CD4-positive, alpha-beta T cell treated with Interleukin-15 for 1 hour (primary cell): ENCODE measurements at places on chromosomes 12 and 14.

- DNase-seq = no peak
These were observed 46.1 kb downstream of the DIO2 start for GRCh38 chr14:80164991-80165721.

- DNase-seq = no peak
These were observed 1630.4 kb upstream of the SEL1L start for GRCh38 chr14:83164016-83164415.

DNA sequence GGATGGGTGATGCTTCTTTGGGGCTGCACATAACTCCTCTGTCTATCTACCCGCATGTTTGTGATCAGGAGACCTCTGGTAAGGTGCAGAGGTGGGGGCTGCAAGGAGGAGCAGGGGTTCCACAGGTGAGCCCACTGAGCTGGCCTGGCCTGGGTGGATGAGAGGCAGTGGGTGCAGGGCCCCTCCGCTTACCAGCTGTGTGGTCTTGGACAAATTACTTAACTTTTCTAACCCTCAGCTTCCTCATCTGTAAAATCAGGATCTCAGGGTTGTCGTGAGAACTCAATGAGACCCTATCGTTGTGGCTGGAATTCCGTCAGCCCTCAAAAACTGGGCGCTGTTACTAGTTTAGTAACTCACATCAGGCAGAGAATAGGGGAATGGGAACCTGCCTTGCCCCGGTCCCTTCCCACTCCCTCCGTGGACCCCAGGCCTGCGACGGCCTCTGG lies 7.5 kb downstream of the PTPN6 start:
- no peak for DNase-seq

DNA sequence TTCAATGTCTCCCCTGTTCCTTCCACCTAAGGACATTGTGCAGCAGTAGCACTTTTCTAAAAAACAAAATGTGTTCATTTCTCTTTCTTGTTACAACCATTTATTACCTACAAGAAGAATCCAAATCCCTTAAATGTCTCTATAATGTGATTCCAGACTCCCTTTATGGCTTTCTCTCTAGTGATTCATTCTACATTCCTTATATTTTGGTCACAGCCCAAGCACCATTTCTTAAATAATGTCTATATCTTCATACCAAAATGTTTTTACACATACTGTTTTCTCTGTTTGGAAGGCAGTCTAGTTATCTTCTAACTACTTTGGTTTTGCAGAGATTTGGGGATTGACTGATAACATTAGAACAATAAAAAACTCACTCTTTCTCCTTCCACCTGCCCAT lies 1037.3 kb upstream of the FLRT2 start:
- DNase-seq = no peak

GRCh38 chr12:20053782-20054181 lies 314.6 kb upstream of the PDE3A start:
- DNase-seq = no peak

GRCh38 chr12:3662521-3662921 lies 90.4 kb downstream of the CRACR2A start:
- no peak for DNase-seq

DNA sequence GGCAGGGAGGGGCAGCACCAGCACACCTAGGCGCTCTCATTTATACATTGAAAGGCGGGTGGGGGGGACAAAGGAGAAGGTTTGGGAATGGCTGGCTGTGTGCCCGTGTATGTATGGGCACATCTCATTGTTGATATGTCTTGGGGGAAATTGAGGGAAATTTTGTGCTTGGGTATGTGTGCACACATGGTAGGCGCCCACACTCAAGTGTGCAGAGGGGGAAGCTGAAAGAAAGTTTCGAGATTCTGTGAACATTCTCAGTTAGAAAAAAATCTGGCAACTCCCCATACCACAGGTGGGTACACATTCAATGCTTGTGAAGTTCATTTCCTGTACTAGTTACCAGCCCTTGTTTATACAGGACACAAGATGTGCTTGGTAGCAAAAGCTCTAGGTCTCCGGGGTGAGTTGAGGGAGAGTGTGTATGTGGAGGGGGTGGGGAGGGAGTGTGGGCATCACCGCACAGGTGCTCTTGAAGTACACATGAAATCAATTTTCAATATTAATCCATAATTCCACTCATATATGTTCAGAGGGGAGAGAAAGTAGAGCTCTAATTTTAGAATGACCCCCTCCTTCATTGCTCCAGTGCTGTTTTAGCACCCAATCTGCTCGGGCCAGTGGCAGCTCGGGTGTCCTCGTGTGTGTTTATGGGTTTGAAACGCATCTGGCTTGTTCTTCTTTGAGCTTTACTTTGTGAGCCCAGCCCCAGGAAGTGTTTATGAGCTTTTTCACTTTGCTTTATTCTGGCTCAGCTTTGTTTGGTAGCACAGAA lies 286.0 kb downstream of the ZFP36L1 start:
- DNase-seq = peak; percentile 34

- no peak for DNase-seq
These were observed 29.4 kb downstream of the SERPINA3 start for GRCh38 chr14:94641632-94641955.

DNA sequence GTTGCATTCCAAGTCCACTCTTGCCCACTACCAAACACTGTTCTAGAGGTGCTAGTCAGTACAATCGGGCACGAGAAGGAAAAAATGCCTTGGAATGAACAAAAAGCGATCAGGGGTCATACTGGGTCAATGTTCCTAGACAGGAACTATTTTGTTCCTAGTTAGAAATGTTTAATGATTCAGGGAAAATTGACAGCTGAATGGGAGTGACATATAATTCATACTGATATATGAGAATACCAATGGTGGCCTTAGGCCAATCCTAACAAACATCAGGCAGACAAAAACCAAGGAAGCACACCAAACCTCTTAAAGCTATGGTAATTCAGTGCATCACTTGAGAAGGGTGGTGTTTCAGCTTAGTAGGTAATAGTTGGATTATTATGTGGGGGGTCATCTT lies 51.1 kb downstream of the ANAPC7 start:
- DNase-seq = no peak

- DNase-seq = peak; percentile 45
These were observed 177.9 kb downstream of the ETV6 start for GRCh38 chr12:11827091-11828061.

- DNase-seq = no peak
These were observed 52.8 kb downstream of the PTHLH start for GRCh38 chr12:27919671-27920235.

- no peak for DNase-seq
These were observed 34.1 kb upstream of the FZD10 start for GRCh38 chr12:130127912-130128789.

- DNase-seq = no peak
These were observed 22.1 kb upstream of the CEP83 start for GRCh38 chr12:94481734-94482133.

DNA sequence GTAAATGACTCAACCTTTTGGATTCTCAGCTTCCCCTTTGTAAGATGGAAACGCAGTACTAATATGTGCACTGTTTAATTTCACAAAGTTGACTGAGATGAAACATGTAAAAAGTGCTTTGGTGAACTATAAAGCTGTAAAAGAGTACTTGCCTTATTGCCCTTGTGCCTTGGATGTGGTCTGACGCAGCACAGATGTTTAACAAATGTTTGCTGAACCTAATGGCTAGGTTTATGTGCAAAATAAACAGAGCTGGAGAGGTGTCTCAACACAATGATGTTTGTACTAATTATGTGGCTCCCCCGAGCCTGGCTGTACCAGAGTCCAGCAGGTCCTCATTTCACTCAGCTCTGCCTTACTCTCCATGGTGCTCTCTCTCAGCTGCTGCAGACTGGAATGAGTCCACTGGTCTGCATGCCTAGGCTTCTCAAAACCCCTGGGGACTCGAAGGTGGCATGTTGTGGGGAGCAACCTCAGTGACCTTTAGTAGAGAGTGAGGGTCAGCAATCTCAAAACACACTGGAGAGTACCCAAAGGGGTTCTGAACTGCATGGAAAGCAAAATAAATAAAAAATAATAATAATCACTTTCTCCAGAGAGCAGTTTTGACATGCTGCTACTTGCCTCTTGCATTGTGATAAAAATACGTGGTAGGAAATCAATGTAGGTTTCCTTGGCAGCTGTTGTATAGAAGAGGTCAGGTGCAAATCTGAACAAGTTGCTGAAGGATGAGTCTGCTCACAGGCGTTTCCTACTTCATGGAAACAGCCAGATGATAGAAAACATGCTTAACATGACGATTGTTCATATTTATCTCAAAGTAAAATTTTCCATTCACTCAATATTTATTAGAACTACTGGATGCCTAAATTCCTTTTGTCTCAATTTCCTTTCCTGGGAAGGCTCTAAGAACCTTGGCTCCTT lies 8.5 kb upstream of the AMIGO2 start:
- no peak for DNase-seq

DNA sequence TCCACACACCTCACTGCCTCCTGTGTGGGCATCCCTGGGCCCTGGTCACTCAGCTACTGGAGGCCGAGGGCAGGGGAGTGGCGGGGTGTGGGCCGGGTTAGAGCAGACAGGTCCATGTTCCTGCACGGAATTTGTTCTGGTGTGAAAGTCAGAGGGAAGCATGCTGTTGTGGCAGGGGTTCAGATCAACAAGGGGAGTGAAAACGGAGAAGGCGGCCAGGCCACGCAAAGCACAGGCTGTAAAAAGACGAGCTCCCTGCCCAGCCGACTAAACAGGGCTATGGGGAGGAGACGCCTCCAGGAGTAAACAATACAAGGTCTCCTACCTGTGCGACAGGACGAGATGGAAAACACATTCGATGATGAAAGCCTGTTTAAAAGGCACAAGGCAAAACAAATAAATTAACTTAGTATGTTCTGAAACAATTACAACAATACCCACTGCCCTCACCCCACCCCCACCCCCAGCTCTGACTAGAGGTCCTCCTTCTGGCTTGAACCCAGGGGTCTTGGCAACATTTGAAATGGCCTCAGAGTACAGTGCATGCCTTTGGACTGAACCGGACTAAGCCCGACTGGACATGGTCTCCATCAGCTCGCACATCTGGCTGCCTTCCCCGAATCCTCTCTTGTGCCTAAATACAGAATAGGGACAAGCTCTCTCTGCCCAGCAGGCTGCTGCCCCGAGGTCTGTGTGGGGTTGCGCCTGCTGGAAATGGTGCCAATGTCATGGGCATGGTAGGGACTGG lies 274.9 kb upstream of the DIO3 start:
- DNase-seq = no peak

DNA sequence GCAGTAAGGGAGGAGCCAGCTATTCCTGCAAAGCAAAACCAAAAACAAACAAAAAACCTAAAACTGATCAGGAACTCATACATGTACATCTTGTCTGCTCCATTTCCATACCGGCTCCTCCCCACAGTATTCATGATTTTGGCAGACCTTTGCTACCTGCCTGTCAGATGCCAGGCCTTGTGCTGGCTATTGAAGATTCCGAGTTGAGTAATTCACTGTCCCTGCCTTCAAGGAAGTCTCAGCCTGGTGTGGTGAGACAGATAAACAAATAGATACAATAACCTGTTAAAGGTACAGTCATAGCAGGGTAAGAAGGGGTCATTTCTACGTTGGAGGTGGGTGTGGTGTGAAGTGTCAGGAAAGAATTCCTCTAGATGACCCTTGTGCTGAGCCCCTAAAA lies 42.7 kb downstream of the SUSD6 start:
- DNase-seq = no peak

DNA sequence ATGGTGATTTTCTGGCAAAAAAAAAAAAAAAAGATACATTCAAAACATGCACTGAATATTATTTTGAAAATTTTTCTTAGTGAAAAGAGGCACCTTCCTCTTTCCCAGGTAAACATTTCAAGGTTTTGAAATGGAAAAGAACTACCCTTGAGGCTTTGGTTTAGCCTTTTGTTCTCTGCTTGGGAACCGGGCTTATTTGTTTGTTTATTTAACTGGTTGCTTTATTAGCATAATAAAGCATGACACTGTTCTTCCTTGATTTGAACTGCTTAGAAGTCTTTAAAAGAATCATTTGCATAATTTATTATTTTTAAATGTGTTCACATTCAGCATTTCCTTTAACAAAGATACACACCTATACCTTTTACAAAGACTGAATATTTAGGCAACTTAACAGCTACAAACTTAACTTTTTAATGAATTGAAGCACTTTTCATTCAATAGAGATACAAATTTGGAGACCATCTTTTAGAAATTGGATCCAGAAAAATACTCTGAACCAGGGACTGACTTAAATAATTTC lies 174.5 kb downstream of the FBXL14 start:
- no peak for DNase-seq

- DNase-seq = peak; percentile 59
These were observed 6.1 kb downstream of the RHOF start for GRCh38 chr12:121787063-121788025.
